SW 1271 (cell line): ENCODE measurements at places on chromosomes 5 and 9.

GRCh38 chr9:125909459-125909858 is 162.3 kb downstream of the PBX3 start:
- no peak for DNase-seq

DNA sequence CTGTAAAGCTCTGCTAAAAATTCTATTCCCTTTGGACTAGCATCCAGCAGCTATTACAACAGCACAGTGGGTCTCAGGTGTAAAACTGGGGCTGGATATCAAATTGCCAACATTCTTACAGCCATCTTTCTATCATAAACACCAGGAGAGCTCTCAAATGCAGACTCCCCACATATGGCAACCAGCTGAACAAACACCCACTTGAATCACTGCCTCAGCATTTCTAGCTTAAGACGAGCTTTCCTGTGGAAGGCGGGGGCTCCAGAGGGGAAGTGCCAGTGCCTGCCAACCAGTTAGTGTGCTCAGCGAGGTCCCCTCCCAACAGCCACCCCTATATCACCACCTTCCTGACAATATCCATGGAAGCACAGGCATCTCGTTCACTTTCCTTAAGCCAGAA is 62.2 kb downstream of the IPPK start:
- DNase-seq = no peak

- DNase-seq = no peak
These were observed 24.2 kb downstream of the CSNK1A1 start for GRCh38 chr5:149526845-149527590.

DNA sequence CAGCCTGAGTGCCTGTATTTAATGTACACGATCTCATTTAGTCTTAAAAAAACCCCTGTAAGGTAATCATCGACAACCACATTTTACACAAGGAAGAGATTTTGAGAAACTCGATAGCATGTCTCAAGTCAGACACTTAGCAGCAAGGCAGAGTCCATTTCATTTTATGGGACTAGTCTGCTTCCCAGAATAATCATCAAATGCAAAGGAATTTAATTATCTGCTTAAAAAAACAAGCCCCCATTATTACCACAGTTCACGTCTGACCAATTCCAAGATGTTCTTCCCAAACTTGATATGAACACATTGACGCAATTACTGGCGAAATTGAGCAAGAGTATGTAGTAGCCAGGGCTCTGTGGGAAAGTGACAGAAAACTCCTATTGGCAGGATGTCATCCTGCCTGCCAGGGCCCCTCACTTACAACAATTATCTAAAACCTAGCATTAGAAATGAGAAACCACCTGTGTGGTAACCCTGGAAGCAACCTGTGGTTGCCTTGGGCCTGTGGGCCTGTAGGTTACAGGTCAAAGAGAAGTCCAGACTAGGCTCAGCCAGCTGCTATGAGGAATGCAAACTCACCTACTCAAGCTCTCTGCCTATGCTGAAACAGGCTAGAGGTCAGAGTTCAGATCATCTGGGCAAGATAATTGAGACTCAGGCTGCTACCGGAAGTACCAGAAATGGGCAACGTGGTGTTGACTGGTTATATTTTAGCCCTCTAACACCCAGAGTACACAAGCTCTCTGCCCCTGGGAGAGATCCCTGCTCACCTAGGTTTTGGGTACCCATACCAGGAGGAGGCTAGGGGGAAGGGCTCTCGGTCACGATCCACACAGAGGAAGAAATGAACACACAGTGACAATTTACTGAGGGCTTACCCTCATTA is 1.6 kb downstream of the B4GALT1 start:
- peak; percentile 41 for DNase-seq

- DNase-seq = no peak
These were observed 97.9 kb upstream of the MAMDC2 start for GRCh38 chr9:69945671-69946141.

- DNase-seq = no peak
These were observed 74.9 kb downstream of the FBXL7 start for GRCh38 chr5:15574806-15575325.

DNA sequence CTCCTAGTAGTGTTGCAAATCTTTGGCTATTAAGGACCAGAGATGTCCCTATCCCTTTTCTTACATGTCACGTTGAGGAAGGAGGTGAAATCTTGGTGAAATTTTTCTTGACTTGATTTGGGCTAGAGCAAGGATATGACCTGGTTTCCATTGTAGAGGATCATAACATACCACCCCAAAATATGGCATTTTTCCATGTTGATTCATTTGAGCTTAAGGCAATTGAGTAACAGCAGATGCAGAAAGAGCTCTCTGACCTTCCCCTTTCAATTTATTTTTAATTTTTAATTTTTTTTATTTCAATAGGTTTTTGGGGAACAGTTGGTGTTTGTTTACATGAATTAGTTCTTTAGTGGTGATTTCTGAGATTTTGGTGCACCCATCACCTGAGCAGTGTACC is 61.2 kb upstream of the MAP1B start:
- DNase-seq = no peak

GRCh38 chr5:178204935-178205748 is 809 bp downstream of the HNRNPAB start:
- peak; percentile 80 for DNase-seq

GRCh38 chr5:134649163-134649835 is 714 bp downstream of the SEC24A start:
- DNase-seq = no peak

GRCh38 chr5:91122651-91123050 is 260.5 kb downstream of the ARRDC3 start:
- DNase-seq = no peak

GRCh38 chr5:148620696-148621095 is 33.6 kb downstream of the HTR4 start:
- no peak for DNase-seq

- no peak for DNase-seq
These were observed 6.3 kb downstream of the SHB start for GRCh38 chr9:38062498-38063362.

DNA sequence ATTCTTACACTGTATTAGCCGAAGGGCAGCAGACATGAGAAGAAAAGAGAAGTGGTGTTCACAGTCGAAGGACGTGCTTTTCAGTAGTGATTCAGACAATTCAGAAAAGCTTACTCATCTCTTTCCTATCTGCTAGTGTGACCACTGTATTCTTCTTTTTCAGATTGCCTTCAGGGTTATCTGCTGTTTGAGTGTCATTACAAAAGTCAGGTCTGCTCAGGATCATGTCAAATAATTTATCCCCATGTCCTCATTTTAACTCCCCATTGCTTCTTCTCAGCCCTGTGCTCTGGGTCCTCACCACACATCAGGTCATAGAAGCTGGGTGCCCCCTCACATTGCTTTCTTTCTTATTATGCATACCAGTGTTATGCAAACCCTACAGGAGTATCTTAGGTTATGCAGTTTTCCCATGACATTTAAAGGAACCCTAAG is 394.0 kb downstream of the CETN3 start:
- no peak for DNase-seq

DNA sequence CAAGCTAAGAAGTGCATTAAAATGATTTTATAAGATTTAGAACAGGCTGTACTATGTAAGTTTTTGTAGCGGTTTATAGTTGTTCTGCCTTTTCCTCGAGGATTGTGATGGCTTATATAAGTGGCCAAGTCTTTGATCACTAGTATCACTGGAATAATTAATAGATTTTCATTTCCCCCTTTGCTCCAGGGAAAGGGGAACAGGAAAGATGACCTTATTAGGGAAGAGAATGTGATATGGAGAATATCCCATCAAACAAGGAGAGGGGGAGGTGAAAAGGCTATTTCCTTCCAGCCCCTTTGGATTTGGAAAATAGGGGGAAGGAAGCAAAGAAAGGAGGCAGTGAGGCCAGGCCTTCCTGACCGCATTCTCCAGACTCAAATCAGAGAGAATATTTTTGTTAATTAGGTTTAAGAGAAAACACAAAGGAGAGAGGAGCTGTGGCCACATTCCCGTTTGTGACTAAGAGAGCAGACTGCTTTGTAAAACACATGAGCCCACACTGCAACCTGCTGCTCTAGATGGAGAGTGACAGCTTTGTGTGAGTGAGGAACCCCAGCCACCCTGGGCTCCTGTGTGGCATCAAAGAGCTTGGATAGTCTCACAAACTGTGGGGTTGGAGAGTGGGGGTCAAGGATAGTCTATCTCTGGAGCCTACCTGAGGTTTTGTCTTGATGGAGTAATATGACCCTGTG is 359.5 kb downstream of the DTWD2 start:
- DNase-seq = no peak

DNA sequence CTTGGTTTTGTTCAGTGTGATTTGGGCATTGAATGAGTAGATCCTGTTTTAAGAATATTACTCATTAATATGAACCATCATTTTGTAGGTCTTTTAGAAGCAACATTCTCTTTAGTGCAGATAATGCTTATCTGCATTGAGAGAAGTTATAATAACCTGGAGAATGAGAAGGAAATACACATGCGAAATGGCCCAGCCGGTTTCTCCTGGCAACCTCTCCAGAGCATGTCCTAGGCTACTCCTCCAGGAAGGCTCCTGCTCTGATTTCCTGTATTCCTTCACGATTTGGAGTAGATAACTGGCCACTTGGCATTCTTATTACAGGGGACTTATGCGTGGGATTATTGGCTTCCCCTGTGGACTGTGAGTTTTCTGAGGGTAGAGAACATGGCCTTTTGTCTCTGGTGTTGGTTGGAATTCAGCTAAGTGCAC is 12.6 kb downstream of the DAPK1 start:
- DNase-seq = no peak

DNA sequence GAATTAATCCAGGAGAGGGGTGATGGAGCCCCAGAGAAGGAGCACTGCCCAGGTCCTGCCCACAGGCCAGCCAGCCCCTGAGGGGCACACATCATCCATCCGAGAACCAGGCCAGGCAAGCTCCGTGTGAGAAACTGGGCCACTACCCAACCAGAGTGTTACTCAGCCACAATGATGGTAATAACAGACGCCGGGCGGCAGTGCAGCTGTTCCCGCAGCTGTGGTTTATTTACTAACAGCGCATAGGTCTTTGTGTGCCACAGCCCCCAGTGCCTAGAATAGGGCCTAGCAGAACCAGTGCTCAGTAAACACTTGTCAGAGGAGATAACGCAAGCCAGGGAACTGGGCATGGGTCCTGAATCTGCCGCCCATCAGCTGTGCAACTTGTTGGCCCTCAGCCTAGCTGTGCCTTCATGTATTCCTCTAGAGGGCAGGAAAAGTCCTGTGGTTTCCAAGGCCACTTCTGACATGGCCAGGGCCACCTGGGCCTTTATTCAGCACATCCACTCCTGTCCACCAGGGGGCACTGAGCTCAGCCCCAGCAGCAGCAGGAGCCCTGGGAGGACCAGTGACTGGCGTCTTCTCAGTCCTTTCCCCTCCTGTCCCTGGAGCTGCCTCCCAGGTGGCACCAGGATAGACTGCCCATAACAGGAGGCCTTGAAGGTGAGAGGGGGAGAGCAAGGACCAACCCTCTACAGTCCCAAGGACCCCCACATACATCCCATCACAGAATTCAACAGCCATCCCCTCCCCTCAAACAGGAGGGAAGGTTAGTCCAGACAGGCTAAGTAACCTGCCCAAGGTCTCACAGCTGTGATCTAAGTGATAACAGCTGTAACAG is 2.1 kb downstream of the MXD3 start:
- DNase-seq = peak; percentile 87

- no peak for DNase-seq
These were observed 38.5 kb downstream of the TLE1 start for GRCh38 chr9:81650586-81651515.

DNA sequence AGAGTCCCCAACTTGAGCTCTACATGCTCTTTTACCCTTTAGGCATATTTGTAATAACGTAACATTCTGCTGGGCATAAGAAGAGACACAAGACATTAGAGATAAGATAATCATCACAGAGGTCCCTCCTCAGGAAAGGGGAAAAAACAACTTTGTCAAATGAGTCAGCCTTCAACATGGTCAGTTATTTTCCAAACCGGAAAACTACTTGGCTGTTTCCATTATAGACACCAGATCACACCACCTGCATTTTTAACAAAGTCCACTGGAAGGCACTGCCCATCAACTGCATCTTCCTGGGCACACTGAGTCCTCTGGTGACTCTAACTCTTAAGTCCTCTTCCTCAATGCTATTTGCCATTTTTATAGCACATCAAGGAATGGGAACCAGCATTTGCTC is 221.8 kb downstream of the FAM114A2 start:
- no peak for DNase-seq

DNA sequence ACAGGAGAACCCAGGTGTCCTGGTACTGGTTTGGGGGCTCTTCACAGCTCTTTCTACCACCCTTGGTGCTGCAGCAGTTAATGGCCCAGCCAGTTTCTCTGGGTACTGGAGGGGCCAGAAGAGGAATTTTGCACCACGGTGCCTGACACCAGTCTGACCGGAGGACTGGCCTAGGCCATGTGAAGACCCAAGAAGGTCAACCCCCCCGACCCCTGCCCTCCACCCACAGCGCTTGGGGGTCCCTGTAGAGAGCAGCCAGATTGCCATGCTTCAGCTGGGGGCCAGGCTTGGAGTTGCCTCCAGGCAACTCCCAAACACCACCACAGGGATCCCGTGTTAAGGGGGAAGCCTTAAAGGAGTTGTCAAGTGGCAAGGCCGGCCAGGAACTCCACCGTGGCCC is 6.2 kb downstream of the ARSI start:
- DNase-seq = no peak

GRCh38 chr5:3534997-3535396 is 60.6 kb upstream of the IRX1 start:
- no peak for DNase-seq

- no peak for DNase-seq
These were observed 48.7 kb upstream of the C5orf47 start for GRCh38 chr5:173940269-173940668.

DNA sequence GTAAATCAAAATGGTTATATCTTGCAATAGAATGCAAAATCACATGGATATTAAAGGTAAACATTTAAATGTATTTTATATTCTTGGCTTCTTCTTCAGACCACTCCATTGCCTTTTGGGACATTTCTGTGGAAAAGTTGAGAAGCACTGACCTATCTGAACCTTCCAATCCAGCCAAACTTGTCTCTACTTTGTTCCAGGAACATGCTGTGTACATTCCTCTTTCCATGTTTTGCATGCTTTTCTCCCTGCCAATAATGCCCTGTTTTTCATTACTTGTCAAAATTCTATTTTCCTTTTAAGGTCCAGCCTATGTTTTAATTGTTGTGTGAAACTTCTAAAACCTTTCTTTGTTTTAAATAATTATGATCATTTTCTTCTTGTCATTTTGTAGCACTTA is 28.3 kb downstream of the JAK2 start:
- no peak for DNase-seq

DNA sequence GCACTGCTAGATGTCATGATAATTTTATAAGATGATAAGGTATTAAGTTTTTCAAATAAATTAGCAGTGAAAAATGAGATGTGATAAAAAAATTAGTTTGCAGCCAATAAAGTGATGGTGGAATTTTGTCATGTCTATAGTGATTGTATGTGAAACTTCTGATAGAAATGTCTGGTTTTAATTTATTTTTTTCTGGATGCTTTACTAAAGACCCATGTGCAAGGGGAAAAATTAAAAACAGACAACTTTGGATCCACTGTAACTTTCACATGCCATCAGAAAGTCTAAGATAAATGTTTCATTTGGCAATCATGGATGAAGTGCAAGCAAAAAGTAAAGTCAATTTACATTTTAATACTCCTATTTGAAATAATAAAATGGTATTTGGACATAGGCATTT is 4.4 kb upstream of the NDUFS4 start:
- DNase-seq = no peak
